Stimulated activated CD8-positive, alpha-beta memory T cell treated with anti-CD3 and anti-CD28 coated beads, Interleukin-2, amount 100 ng/mL, for 1 hour (primary cell): ENCODE measurements at places on chromosomes 12 and 14.
A peak's percentile ranks its signal among the peaks of the same experiment; 100 is the strongest.

- DNase-seq, result no peak
Measured at GRCh38 chr14:65949711-65950516, 536.3 kb upstream of the CCDC196 start.

DNA sequence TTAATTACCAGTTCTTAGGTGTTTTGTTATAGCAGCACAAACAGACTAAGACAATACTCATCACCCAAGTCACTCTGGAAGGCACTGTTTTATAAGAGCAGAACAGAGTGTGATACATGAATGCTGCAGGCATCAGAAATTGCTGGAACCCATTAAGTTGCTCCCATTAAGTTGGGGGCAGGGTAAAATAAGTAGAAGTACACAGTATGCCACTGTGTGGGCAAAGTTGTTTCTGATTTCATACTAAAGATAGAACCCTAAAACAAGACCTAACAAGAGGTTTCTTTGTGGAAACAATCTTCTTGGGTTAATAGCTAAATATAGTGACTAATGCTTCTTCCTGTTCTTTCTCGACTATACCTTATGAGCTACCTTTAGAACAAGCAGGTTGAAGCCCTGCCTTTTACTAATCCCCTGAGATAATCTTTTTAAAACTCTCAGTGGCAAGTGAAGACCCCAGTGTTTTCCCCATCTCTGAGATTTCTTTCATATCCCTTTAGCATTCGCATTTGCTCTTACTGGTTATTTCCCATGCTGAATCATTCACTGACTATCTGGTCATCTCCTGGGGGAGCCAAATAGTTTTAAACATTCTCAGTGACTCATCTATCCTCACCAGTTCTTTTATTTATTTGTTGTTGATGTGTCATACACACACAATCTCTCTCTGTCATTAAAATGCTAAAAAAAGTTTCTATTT, 52.3 kb downstream of the SOCS2 start:
- DNase-seq, result no peak

DNA sequence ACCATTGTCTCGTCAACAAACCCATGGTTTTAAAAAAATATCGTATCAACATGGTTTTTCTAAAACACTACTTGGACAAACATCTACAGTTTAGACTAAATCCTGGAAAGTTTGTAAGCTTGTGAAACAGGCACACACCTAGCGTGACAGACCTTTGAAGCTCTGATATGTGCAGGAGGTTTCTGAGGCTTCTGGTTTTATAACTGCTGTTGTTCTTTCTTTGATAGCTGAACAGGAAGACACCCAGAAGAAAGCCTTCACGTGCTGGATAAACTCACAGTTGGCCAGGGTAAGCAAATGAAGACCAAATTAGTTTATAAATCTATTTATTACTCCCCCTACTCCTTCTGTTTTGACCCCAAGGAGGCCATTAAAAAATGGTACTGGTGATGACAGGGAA, 87.6 kb downstream of the SYNE2 start:
- DNase-seq, result no peak

DNA sequence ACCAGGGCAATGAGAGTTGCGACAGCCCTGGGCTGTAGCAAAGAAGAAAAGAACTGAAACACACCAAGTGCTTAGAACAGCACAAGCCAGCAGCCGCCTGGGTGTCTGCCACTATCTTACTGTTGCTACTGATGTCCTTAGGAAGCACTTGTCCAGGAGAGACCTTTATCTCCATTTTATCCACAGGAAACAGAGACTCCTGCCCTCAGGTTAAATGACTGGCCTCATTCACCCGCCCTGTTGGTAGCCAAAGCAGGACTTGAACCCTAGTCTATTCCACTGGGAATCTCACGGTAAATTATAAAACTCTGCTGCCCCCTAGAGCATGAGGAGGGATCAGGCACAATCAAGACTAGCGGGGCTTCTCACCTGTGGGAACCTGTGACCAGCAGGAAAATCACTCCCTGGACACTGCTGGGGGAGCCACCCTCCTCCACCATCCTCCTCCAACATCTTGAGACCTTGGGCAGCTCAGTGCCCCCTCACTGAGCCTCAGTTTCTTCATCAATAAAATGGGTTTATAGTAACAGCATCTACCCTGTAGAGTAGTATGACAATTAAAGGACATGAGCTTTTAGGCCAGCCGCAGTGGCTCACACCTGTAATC, 20.5 kb upstream of the TESC start:
- no peak for DNase-seq

DNA sequence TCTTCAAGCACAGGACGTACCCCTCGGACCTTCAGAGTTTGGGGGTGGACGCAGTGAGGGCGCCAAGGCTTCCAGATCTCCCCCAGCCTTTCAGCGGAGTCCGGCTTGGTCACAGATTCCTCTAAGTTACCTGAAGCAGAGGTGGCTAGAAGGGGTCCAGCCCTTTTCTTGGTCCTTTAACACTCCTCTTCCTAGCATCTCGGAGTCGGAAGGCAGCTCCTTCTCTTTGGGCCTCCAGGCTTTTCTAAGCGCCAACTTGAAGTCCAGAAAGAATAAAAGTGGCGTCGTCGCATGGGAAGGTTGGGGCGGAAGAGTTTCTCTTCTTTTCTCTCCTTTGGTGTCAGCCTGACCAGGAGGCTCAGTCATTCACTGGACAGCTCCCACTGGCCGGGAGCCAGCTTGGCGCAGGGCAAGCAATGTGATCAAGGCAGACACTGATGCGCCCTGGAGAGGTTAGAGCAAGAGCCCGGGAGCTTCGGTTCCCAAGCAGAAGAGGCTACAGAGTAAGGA, 9.6 kb downstream of the OR6S1 start:
- no peak for DNase-seq

- DNase-seq, result no peak
Measured at GRCh38 chr14:104051092-104051813, 34.2 kb upstream of the ASPG start.

DNA sequence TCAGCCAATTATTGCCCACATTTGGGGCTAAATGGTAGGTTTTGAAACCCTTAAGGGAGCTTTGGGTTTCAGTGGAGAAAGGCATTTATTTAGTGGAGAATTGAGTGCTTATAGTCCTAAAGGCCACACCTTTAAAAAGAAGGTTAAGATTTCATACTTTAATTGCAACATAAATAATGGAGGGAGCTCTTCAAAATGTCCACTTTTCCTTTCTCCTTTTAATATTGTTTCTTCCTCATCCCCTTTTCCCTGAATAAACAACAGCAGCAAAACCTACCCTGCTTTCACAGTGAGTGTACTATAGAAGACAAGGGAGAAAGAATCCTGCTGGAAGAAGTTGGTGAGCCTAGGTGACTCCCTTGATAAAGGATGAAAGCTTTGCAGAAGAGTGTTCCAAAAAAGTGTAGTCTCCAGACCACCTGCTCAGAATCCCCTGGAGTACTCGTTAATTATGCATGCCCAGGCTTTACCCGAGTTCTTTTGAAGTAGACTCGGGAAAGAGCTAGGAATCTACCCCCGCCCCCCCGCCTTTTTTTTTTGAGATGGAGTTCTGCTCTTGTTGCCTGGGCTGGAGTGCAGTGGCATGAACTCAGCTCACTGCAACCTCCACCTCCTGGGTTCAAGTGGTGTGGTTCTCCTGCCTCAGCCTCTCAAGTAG, 11.5 kb upstream of the EID3 start:
- no peak for DNase-seq

DNA sequence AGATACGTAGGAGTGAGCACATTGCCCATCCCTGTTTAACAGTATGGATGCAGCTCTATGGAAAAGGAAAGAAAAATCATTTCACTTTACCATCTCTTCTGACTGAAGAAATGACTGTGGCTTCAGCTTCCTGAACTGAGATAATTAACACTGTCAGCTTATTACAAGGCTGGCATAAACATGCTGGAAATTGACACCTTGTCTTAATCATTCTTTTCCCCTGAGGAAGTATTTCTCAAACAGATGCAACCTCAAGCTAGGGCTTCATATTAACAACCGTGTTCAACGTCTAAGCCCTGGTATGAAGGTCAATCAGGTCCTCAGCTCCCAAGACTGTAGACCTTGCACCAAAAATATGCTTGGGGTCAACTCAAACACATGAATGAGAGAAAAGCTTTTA, 25.0 kb downstream of the RERG start:
- no peak for DNase-seq

DNA sequence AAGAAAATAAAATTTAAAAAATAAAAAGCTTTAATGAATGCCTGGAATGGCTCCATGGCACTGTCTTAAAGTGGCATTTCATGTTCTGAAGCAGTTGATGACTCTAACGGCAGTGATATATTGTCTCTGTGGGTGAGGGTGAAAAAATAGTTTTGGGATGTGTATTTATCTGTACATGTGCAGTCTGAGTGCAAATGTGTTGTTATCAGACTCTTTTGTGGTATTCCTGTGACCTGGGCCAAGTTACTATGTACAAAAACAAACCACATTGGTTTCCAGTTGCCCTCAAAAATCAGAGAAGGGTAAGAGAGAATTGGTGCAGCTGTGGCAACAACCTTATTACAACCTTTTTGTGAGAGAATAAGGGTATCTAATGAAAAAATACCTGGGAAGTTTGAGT, 81.7 kb upstream of the CCDC91 start:
- DNase-seq, result no peak

DNA sequence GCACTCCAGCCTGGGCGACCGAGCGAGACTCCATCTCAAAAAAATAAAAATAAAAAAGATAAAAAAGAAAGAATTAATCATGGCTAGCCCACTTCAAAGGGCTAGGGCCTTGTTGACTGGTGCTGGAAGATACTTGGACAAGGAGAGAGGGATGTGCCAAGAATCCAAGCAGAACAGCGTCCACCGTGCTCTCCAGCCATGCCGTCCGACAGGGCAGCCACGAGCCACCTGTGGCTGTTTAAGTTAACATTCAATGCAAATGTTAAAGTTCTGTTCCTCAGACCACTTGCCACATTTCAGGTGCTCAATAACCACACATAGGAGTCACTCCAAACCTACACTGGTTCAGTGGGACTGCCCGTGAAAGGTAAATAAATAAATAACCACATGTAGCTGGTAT, 21.4 kb downstream of the SLC6A13 start:
- DNase-seq, result no peak

- DNase-seq, result peak; percentile 67
Measured at GRCh38 chr12:124863416-124864325, at the start of gene SCARB1. SCARB1 (minus strand) TSS chr12:124863864; CDS start chr12:124863720, 144 bp downstream.

DNA sequence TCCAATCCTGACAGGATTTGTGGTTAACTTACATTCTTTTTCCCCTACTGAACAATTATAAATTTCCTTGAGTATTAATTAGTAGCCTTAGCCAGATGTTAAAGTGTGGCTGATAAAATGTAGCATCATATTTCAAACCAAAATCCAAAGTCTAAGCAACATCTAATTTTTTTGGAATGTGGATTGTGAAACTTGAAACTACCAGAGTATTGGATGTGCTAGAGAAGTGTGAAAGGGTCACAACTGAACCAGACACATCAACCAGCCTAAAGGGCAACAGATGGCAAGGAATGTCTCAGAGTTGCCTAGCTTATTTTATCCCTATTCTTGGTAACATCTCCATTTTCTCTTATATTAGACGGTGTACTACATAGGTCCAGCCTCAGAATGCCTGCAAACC, 153.1 kb upstream of the DCN start:
- no peak for DNase-seq

DNA sequence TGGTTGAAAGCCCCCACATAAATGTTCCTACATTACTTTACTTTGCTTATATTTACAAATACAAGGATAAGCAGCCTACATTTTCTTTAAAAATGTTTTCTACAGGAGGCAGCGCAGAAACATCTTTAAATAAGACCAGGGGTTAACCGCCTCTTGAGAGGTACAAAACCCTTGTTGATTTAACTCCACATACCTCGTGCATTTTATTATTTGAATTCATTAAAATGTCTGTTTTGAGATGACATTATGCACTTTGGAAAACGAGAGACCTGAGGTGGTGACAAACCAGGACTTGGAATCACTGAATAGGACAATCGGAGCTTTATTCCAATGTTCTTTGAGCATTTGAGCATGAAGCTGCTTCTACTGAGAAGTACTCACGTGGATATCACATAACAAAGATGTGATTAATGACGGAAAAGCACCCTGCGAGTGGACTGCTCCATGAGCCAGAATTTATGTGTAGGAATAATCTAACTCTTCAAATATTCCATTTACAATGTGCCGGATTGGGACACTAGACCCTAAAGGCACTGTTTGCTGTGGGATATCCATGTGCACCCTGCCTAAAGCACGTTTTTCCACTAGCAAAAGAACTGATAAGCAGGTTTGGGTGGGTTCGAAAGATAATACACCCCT, 746 bp upstream of the DUSP16 start:
- no peak for DNase-seq

GRCh38 chr12:68245180-68246021, 8.0 kb downstream of the IL22 start:
- DNase-seq, result no peak

DNA sequence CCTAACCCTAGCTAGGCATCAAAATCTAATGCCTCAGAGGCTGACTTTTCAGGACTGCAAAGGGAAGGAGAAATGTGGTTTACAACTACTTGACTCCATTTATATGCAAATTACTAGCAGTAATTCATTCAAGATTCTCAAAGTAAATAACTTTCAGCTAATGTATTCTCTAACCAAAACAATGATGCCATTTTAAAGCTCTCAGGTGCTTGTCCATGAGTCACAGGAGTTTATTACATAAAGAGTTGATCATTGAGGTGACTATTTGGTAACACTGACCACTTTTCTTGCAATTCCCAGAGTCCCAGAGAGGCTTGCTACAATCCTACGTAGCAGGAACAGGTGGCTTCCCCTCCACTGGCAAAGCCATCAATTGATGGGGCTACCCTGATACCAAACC, 109.0 kb upstream of the SLC35F4 start:
- DNase-seq, result no peak

DNA sequence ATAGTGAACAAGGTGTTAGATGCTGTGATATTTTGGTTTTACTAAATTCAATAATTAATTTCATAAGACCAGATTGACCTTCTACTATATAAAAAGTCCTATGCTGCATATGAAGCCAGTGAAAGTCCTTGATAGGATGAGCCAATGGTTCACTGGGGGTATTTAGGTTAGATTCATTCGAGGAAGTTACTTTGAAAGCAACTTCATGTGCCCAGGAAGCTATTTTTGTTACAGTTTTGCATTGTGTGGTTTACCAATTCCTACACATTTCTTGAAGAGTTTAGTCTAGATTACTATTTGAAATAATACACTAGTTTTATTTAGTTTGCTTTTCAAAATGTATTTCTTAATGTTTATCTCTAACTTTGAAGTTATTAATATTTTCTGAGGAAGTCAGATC, 58.5 kb upstream of the RMST start:
- DNase-seq, result no peak

GRCh38 chr12:46390304-46390703, 17.7 kb upstream of the SLC38A2 start:
- no peak for DNase-seq
